Fibroblast of skin of right biceps (primary cell): ENCODE measurements at places on chromosomes 1 and 21.

DNA sequence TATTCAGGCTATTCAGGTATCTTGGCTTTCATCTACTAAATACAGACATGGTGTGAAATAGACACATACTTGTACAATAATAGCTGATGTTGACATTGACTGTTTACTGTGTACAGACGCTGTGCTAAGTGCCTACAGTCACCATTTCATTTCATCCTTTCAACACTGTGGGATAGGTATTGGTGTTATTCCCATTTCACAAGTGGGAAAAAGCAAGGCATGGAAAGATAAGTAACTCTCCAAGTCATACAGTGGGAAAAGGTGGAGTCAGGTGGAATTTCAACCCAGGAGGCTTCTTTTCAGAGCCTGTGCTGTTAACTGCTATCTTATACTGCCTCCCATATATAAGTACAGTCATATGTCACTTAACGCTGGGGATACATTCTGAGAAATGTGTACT is 49.6 kb upstream of the ATP1A1 start:
- no peak for DNase-seq

DNA sequence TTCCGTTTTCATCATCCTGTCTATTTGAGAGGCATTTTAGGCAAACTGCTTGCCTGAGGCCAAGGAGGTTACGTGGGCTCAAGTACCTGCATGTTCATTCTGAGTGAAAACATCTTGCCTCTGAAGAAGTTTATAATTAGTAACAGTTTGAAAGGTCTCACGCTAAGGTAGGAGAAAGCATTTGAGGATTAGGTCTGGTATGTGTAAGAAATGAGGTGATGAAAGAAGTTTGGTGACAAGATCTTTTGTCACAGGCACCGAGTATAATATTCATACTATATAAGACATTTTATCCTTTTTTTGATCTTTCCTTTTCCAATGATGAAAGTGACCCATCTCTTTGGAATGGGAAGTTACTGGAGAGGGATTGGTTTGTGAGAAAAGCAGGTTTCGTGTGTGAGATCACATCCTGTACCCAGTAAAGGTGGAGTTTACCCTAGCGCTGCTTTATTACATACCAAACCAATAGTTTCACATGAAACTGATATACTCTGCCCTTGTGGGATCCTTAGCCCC is 98.7 kb upstream of the PDC start:
- peak; percentile 93 for DNase-seq

DNA sequence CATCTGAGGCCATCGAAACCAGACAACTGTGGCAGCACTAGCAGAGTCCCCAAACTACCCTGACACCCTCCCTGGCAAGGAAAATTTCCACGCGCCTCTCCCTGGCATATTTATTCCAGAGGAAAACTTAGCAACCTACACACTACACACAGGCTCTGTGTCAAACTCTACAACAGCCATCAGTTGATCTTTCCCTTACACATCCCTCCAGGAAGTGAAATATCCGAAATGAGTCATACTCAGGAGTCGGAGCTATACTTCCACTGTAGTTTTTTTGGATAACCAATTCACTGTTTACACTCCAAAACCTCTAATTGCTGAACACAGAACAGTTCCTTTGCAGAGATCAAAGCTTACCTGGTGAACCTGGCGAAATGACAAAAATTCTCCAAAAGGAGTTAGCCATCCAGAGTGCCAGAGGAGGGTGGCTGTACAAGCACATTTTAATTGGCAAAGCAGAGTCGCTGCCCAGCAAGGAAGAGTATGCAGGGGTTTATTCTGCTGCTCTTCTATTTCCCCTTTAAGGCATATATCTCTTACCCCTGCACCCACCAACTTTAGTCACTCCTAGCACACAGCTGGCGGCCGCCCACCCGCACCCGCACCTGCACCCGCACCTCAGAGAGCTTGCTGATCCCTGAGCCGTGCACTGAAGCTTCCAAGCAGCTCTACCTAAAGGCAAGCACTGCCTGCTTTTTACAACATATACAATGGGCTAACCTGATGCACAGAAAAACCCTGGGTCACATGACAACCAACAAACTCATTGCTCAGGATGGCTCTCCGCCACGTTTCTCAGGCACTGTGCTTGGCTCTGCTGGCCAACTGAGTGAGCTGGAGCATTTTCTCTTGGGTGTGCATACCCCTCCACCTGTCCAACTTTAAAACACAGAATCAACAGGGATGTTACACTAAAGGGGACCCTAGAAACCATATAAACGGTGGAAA is 54.9 kb downstream of the CAPZB start:
- DNase-seq, result peak; percentile 65

DNA sequence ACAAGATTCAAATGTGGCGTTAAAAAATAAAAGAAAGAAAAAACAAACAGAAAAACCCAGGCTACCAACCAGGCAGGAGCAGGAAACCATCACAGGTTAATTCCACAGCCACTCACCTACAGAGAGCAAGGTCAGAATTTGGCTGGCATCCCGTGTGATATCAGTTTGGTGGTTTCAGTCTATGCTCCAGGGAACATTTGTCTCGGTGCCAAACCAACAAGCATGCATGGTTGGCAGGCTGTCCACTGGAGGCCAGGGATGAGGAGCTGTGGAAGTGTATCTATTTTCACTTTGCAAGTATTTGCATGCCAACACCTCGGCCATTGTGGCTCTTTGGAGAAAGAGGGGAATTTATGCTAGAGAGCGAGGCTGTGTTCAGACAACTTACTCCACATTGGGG is 53.1 kb upstream of the PROX1 start:
- peak; percentile 1 for DNase-seq

DNA sequence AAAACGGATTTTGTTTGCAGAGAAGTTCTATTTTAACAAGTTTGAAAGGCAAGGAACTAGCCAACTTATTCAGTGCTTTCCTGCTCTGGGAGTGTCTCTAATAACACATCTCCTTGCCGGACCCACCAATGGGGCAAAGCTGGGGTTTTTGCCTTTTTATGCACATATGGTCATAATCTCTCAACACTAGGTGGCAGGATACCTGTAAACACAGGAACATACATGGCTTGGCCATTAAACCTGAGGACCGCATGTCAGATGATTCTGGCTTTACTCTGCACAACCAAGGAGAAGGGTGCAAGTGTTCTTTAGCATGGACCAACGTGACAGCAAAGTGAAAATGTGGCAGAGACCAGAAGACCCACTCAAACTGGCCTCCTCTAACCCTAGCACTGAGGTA is 4.9 kb downstream of the TMEM9 start:
- DNase-seq, result peak; percentile 36

- no peak for DNase-seq
Measured at GRCh38 chr1:86183810-86184209, 27.2 kb upstream of the COL24A1 start.

- DNase-seq, result peak; percentile 79
Measured at GRCh38 chr1:218209351-218209861, 75.7 kb upstream of the RRP15 start.

DNA sequence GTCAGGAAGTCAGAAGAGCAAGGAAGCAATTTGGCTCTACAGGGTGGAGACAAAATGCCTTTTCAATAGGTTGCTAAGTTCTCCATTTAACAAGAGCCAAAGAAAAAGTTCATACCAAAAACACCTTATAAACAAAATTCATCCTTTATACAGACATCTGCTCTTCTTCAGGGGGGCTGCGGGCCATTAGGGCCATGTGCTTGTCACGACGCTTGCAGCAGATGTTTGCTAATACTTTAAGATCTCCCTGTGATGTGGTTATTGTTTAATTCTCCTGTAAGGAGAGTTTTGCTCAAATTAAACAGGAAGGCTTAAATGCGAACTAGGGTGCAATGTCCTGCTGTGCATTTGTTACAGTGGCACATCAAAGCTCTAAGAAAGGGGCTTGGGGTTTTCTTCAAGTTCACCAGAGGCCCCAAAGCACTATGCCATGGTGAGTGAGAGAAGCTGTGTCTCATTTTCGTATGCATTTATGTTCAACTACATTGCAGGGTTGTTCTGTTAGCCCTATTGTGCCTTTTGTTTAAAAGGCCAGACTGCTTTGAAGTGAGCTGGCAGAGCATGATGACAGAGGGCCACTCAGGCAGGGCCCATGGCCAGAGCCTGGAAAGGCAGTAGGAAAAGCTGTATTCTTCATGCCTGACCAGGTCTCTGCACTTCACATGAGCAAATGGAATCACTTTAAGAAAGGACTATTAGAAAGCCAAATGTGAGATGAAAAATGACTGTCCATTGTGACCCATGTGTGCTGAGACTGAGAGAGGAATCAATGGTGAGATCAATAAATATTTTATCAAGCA is 24.8 kb upstream of the NTPCR start:
- DNase-seq, result no peak

- no peak for DNase-seq
Measured at GRCh38 chr1:60672449-60672848, 409.9 kb upstream of the NFIA start.
